ENCODE measurements at places on chromosomes 2 and 18. TPM values are rescaled to one million over a fixed set of nuclear protein-coding genes. Genes with fewer than 3 reads are reported as not detected.

ACMSD gene
- total RNA-seq, result not detected

INPP4A gene
- 36.4 TPM for total RNA-seq

DNA sequence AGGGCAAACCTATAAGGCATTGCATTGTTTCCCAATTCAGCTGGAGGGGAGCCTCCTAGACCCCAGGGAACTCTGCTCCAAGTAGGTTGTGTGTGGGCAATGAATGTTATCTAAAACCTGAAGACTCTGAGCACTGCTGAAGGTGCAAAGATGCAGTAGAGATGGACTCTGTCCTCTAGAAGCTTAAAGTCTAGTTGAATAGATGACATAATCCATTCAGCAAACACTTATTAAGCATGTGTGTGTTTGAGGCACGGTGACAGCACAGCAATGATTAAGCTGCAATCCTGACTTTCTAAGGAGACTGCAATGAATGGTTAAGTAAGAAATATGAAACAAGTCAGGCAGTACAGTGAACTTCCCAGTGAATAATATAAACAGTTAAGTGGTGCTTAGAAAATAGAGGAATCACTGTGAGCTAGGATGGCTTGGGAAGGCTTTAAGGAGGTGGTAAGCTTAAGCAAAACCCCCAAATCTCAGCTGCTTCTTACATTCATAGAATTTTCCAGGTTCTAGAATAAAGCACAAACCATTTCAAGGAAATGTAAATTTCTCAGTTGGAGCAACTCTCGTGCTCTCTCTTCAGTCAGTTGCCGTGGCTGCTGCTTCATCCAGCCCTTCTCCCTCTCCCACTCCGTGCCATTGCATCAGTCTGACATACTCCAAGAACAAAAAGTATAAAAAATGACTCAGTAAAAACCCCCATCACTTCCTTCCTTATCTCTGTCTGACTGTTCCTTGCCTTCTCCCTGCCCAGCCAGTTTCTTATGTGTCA is 19.1 kb downstream of the MXD1 start:
- no peak for DNase-seq

ADD2 gene
- 170 TPM for total RNA-seq

FN1 gene
- total RNA-seq, result 109 TPM
